ENCODE measurements at places on chromosomes 3 and 15. TPM values are rescaled to one million over a fixed set of nuclear protein-coding genes. Genes with fewer than 3 reads are reported as not detected.

GRCh38 chr3:103167850-103168249 is 733.0 kb downstream of the ZPLD1 start:
- DNase-seq, result no peak

DNA sequence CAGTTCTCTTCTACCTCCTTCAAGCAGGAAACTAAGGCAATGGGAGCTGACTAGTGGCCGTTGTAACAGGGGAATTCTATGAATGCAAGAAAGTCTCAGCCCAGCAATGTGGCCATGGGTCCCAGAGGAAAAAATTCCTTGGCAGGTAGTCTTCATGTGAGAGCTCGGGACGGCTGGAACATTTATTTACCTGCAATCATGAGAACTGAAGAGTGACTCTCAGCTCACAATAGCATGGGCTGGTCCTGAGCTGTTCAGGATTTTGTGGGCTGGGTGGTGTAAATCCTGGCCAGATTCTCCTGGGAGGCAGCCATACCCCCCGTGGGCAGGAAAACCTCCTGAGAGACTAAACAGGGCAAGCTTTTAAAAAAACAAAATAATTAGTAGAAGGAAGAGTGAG is 330.3 kb upstream of the CTNNB1 start:
- no peak for DNase-seq

- no peak for DNase-seq
Observed at GRCh38 chr15:101361418-101361817, 66.4 kb upstream of the SNRPA1 start.

PLCB2 gene
- total RNA-seq, result 91.5 TPM

DNA sequence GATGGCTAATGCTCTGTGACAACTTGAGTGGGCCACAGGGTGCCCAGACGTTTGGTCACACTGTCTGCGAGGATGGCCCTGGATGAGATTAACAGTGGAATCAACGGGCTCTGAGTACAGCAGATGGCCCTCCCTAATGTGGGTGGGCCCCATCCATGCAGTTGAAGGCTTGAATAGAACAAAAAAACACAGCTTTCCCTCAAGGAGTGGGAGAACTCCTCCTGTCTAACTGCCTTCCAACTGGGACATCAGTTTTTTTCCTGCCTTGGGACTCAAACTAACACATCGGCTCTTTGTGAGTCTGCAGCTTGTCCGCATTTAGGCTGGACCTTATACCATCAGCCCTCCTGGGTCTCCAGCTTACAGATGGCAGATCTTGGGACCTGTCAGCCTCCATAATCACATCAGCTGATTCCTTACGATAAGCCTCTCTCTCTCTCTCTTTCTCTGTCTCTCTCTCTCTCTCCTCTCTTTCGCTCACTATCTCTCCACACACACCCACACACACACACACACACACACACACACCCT is 20.8 kb downstream of the FAM174B start:
- peak; percentile 6 for DNase-seq

DNA sequence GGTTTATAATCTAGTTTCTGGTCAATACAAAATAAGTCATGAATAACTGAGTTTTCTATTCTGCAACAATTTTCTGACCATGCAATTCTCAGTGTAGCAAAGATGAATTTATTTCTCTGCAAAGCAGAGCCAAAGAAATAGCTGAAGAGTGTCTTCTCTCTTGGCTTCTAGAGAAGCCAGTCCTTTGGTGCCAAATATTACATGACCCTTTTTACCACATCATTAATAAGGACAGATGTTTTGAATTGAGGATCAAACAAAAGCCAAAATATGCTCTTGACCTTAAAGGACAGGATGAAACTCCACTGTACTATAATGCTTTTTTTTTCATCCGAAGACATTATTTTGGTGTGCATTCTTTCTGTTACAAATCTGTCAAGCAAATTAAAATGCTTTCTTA is 40.2 kb upstream of the OSTN start:
- DNase-seq, result no peak

DNA sequence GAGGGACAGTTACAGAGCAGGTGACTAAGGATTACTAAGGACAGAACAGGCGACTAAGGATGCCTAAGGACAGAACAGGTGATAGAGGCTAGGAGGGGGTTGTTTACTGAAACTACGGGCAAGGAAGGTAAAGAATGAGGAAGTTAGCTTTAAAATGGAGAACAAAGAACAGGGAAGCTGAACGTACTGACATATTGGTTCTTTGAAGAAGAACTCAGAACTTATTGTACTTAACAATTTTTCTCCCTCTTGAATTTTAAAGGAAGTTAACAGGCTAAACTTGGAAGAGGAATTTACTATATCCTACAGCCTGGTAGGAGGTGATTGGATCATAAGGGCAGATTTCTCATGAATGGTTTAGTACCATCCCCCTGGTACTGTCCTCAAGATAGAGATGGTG is 290.2 kb downstream of the SHQ1 start:
- DNase-seq, result no peak

Measured in activated naive CD4-positive, alpha-beta T cell treated with anti-CD3 and anti-CD28 coated beads, Interleukin-2, amount 50 U/mL, for 72 hours (primary cell).